ENCODE measurements at places on chromosomes 2 and 18.

- DNase-seq: no peak
Measured at GRCh38 chr2:133411857-133412256, 156.4 kb downstream of the NCKAP5 start.

DNA sequence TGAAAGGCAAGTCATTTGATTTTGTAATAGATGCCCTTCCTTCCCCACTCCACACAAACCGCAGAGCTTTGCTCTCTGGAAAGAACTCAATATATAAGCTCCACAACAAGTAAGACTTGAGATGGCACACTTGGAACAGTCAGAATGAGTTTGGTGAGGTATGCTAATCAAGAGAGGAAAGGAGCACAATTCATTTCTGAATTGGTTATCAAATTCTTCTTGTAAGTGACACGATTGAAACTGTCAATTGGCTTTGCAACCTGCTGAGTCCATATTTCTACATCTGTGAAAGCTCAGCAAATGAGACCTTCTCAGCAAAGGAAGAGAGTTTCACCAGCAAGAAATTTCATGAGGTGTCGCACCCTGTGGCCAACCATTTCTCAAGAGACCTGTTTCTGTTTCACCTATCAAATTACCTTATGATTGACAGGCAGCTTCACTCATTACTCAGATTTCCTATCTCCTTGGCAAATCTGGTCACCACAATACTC lies 19.1 kb downstream of the CTLA4 start:
- DNase-seq: no peak

GRCh38 chr2:159910951-159911350 lies 112.9 kb upstream of the CD302 start:
- DNase-seq: no peak

- DNase-seq: peak; percentile 61
Measured at GRCh38 chr18:9708057-9708433, at the start of gene RAB31. TSS of gene RAB31 (plus strand) at chr18:9708301. CDS start at chr18:9708406, 105 bp downstream.

- no peak for DNase-seq
Measured at GRCh38 chr2:35785564-35785963, 570.0 kb upstream of the CRIM1 start.

GRCh38 chr2:9993488-9994165 lies 42.1 kb downstream of the GRHL1 start:
- DNase-seq: no peak

- DNase-seq: peak; percentile 3
Measured at GRCh38 chr2:3642521-3643215, 15.3 kb upstream of the ALLC start.

- no peak for DNase-seq
Measured at GRCh38 chr2:60212181-60212945, 341.1 kb downstream of the BCL11A start.

GRCh38 chr2:187349326-187349944 lies 98.6 kb downstream of the CALCRL start:
- DNase-seq: no peak

- DNase-seq: no peak
Measured at GRCh38 chr2:240793313-240794177, 26.5 kb downstream of the KIF1A start.

DNA sequence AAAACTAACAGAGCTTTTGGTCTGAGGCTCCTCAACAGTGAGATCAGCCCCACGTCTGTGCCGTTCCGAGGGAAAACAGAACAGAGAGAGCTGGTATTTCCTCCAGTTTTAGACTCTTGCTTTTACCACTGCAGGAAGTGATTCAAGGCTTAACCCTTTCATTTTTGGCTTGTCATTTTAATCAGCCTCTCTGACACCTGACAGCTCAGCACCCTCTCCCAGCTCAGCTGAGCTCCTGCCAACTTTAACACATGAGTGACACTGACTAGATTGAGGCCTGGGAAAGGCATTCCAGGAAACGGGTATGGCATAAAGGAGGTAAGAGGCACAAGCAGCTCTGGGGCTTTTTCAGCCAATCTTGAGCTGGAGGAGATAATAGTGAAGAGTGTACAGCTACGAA lies 239.4 kb upstream of the SKOR2 start:
- no peak for DNase-seq

- DNase-seq: no peak
Measured at GRCh38 chr2:43114210-43114609, 112.2 kb downstream of the ZFP36L2 start.

DNA sequence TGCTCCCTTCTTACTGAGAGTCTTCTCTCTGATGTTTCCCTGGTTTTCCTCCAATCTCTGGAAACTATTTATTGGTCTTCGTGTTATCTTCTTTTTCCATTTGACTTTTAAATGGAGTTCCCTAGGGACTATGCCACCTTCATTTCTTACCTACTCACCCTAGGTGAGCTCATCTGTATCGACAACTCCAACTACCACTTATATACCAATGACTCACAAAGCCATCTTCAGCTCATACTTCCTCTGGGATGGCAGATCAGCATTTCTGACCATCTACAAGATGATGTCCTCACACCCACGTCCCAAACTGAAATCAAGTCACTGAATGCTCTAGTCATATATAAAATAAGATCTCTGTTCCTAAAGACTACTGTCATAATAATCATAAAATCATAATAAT lies 40.6 kb downstream of the CFAP210 start:
- DNase-seq: no peak

DNA sequence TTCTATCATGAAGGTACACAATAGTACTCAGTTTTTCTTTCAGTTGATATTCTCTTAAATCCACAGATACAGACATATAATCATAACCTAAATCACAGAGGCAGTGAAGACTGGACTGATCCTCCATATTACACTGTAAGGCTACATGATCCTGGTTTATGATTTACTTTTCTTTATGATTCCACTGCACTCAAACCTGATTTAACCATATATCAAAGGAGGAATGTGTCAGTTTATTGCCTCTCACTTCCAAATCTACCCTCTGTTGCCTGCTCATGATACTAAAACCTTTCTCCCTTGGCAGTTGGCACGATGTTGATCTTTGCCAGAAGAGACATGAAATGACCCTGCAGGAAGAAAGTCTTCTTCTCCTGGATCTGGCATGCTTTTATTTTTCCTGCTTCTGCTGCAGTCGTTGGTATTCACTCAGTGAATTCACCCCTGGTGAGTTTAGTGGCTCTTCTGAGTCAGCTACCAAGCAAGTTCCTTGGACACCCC lies 426.4 kb downstream of the MBD2 start:
- DNase-seq: no peak

GRCh38 chr2:44948565-44949328 lies 7.2 kb downstream of the SIX3 start:
- DNase-seq: no peak

- no peak for DNase-seq
Measured at GRCh38 chr2:714005-714741, 37.0 kb upstream of the TMEM18 start.

DNA sequence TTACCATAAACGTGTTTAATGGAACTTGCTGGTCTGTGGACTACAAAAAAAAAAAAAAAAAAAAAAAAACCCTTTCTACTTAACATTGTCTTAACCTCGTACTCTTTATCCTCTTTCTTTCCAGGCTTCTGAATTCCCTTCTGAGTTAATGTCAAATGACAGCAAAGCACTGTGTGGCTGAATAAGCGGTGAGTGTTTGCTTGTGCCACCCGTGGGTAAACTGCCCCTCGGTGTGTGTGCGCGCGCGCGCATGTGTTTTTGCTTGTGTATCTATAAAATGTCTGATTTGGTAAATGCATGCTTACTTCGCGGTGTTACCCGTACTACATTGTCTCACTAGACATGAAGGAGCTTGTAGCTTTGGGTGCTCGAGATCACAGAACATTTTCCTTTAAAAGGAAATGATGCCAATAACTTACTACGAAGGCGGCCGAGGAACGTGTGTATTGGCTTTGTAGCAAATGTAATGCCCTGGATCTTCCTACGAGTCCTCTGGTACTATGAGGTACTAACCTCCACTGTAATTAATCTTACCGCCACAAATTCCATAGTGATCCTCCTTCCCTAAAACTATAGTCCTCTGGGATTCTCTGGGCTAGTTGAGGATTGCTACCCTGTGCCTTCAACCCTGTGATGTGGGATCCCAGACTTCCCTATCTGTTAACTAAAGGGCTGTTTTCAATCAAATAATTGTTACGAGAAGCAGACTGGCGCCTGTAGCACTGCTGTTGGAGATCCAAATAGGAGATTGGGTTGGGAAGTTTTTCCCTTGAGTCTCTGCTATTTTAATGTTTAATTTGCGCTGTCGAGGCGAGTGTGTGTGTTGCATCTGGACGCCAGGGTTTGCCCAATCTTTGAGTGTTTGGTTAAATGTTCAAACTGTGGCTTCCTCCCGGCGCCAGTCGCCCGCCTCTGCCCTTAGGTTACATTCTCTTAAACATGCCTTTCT lies 1.1 kb downstream of the ID2 start:
- no peak for DNase-seq

DNA sequence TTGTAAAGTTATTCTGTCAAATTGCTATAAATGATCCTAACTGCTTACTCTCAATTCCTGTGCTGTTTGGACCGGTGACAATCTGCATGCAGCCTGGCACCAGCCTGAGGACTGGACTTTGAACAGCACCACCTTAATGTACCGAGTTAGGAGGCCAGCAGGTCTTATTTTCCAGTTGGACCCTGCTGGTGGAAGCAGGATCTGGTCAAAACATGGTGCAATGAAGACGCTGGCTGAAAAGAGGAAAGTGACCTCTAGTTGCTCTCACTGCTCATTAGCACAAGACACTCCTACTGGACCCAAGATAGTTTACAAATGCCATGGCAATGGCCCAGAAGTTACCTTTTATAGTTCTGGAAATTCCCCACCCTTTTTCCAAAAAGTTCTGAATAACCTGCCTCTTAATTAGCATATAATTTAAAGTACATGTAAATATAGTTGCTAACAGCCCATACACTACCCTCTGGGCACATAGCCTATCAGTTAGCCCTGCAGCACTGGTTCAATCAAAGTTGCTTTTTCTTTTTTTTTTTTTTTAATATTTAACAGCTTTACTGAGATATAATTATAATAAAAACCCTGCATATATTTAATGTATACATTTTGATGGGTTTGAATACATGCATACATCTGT lies 35.8 kb downstream of the RBKS start:
- no peak for DNase-seq

- no peak for DNase-seq
Measured at GRCh38 chr18:297936-298335, 30.1 kb upstream of the THOC1 start.

DNA sequence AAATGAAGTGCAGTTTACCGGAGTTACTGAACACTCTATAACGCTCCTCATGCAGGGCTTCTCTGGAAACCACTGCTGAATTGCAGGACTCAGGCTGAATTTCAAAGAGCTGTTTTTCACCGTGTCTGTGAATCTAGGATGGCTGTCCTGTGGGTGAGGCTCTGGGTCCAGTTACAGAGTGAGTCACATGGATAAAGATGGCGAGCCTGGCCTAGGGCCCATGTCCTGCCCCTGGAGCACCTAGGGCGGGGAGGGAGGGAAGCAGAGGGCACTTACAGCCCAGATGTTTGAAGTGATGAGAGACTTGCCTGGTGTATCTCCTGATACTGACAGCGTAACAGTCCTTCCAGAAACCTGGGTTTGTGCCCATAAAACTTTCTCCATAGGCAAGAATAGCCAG lies 583.0 kb downstream of the IRS1 start:
- no peak for DNase-seq

- DNase-seq: no peak
Measured at GRCh38 chr2:64698668-64699444, 45.1 kb upstream of the SERTAD2 start.

GRCh38 chr18:56869189-56869777 lies 218.1 kb downstream of the WDR7 start:
- no peak for DNase-seq

- DNase-seq: no peak
Measured at GRCh38 chr2:26612034-26612433, 29.1 kb downstream of the CIB4 start.

DNA sequence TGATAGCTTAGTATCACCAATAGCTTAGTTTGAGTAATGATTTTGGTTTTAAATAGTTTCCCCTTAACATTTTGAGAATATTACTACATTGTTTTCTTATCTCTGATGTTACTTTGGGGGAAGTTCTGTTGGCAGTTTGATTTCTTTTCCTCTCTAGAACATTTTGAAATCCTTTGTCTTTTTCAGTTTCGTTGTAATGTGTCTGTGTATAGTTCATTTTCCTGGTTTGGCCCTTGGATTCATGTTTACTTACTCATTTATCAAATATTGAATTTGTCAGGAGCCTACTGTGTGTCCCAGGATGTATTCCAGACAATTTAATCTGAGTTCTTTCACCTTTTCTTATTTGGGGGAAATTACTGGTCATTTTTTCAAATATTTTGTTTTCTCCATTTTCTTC lies 16.7 kb downstream of the ANKRD12 start:
- no peak for DNase-seq

- DNase-seq: no peak
Measured at GRCh38 chr2:9599430-9599829, 31.4 kb downstream of the YWHAQ start.

DNA sequence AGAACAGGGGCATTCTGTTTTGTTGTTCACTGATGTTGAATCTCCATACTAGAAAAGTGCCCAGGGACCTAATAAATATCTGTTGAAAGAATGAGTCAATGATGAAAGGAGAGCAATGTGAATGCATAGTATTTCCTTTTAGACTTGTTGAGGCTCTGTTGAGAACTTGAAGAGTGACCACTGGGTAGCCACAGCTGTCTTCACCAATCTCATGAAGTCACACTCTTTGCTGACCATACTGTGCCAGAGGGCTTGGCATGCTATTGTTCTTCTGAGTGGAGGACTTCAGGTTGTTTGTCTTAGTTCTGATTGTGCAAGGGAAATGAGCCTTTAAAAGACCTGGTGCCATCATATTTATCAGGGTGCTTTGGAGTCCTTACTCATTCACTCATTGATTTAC lies 41.6 kb upstream of the NT5C1B start:
- no peak for DNase-seq

- DNase-seq: no peak
Measured at GRCh38 chr2:30694286-30695055, 112.8 kb downstream of the CAPN13 start.

- no peak for DNase-seq
Measured at GRCh38 chr2:15568874-15569273, 7.7 kb upstream of the NBAS start.

- DNase-seq: peak; percentile 83
Measured at GRCh38 chr2:112726487-112727190, 5.8 kb downstream of the NT5DC4 start.

DNA sequence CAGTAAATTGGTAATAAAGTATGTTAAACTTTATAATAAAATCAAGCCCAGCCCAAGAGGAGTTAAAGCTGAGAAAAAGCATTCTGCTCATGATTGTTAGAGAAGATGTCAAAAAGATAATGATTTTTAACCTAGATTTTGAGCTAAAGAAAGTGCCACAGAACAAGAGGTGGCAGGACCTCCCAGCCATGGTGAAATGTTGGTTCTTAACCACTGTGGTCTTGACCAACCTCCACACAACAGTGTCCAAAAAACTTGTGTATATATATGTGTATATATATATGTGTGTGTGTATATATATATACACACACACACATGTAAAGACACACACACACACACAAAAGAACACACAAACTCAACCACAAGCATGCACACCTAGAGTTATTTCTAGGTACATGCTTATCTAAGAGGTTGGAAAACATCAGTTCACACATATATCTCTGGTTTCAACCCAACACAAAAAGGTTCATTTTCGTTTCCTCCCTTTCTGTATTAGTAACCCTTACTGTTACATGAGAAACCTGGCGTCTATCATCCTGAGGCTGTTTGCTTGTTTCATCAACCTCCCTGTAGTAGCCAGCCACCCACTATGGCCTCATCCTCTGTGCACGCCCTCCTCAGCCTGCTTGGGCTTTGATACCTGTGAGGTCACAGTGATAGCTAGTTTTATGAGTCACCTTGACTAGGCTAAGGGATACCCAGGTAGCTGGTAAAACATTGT lies 631.8 kb upstream of the ID2 start:
- no peak for DNase-seq
